ENCODE measurements at places on chromosomes 1 and 21. TPM values are rescaled to one million over a fixed set of nuclear protein-coding genes. Genes with fewer than 3 reads are reported as not detected.

Gene S100A16
- 14.9 TPM for total RNA-seq

Gene CYP4Z1
- total RNA-seq, result not detected

Gene FMO1
- total RNA-seq, result not detected

Gene SYCP1
- total RNA-seq, result 0.44 TPM

Gene JAM2
- 7.0 TPM for total RNA-seq

Gene TSPEAR
- 0.58 TPM for total RNA-seq

Gene TINAGL1
- total RNA-seq, result 11.2 TPM

Gene CDA
- 3.3 TPM for total RNA-seq

DNA sequence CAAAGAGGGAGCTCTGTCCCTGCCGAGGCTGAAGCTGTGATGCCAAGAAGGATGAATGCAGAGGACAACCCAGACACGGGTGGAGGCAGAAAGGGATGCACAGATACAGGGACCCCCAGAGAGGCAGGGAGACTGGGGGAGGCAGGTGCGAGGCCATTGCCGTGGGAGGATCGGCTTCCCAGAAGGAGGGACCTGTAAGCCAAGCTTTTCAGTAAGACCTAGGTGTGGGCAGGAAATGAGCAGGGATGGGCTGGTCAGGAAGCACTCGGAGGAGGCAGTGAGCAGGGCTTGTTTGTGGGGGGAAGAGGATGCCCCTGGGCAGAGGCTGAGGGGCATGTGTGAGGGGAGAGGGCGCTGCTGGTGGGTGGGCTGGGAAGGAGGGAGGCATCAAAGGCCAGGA, 67.7 kb upstream of the WNT4 start:
- no peaks in the 10 kb centered on the region for H3K36me3 ChIP-seq
- H3K27me3 ChIP-seq, result peaks cover 22% of the 10 kb centered on the region
- H3K4me1 ChIP-seq, result peaks cover 29% of the 10 kb centered on the region
- no peak for DNase-seq

DNA sequence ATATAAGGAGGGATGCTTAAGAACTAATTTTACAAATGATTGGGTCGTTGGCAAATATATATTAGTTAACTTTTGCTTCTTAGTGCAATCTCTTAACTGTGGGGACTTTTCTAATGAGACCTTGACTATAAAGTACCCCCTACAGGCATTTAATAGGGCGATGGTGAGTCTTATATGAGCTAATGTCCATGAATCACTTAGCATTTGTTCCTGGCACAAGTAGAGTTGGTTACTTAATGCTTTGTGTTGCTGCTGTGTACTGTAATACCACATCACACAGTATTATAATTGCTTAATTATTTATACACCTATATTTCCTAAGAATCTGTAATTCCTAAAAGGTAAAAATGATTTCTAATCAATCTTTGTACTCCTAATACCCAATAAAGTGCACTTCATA, 25.3 kb upstream of the TMCO1 start:
- no peaks in the 10 kb centered on the region for H3K36me3 ChIP-seq
- no peaks in the 10 kb centered on the region for H3K27me3 ChIP-seq
- H3K4me3 ChIP-seq, result no peak overlapping the region
- no peak overlapping the region for H3K27ac ChIP-seq

- H3K4me3 ChIP-seq, result no peak overlapping the region
- DNase-seq, result no peak
- no peak overlapping the region for H3K27ac ChIP-seq
- no peaks in the 10 kb centered on the region for H3K36me3 ChIP-seq
Measured at GRCh38 chr1:192797891-192798290, 10.9 kb upstream of the RGS2 start.

- peaks cover 9% of the 10 kb centered on the region for H3K4me1 ChIP-seq
- DNase-seq, result no peak
- no peak overlapping the region for H3K27ac ChIP-seq
- peaks cover 2% of the 10 kb centered on the region for H3K27me3 ChIP-seq
- H3K36me3 ChIP-seq, result no peaks in the 10 kb centered on the region
Measured at GRCh38 chr1:225876900-225877510, 5.2 kb downstream of the TMEM63A start.

GRCh38 chr1:21251773-21252471, 38.3 kb downstream of the ECE1 start:
- no peak overlapping the region for H3K4me3 ChIP-seq
- DNase-seq, result no peak
- H3K27me3 ChIP-seq, result no peaks in the 10 kb centered on the region

- H3K36me3 ChIP-seq, result no peaks in the 10 kb centered on the region
- DNase-seq, result peak; percentile 53
- H3K27me3 ChIP-seq, result no peaks in the 10 kb centered on the region
- H3K4me3 ChIP-seq, result no peak overlapping the region
- H3K4me1 ChIP-seq, result peaks cover 6% of the 10 kb centered on the region
Measured at GRCh38 chr1:53376742-53377437, 49.0 kb upstream of the LRP8 start.

DNA sequence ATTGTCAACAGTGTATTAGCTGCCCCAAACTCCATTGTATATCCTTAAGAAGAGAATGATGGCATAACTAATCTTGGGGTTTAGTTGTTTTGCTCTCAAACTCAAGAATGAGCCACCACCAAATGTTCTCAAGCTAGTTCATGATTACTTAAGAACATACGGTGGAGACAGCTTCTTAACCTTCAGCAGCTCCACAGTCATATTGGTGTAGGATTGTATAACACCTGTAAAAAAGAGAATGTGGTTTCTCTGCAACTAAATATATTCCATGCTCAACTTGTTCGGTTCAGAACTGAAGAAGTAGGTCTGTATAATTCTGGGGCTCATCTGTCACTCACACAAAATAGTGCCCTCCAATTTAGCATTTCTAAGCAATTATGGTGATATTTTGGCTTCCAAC, 177.9 kb upstream of the DUSP10 start:
- H3K27ac ChIP-seq, result no peak overlapping the region
- H3K27me3 ChIP-seq, result no peaks in the 10 kb centered on the region
- no peaks in the 10 kb centered on the region for H3K36me3 ChIP-seq
- H3K4me3 ChIP-seq, result no peak overlapping the region
- no peak for DNase-seq

GRCh38 chr21:36725793-36726386, 27.0 kb downstream of the SIM2 start:
- no peak overlapping the region for H3K4me3 ChIP-seq
- H3K27me3 ChIP-seq, result no peaks in the 10 kb centered on the region
- no peaks in the 10 kb centered on the region for H3K4me1 ChIP-seq
- H3K36me3 ChIP-seq, result no peaks in the 10 kb centered on the region
- DNase-seq, result no peak
- no peak overlapping the region for H3K27ac ChIP-seq

DNA sequence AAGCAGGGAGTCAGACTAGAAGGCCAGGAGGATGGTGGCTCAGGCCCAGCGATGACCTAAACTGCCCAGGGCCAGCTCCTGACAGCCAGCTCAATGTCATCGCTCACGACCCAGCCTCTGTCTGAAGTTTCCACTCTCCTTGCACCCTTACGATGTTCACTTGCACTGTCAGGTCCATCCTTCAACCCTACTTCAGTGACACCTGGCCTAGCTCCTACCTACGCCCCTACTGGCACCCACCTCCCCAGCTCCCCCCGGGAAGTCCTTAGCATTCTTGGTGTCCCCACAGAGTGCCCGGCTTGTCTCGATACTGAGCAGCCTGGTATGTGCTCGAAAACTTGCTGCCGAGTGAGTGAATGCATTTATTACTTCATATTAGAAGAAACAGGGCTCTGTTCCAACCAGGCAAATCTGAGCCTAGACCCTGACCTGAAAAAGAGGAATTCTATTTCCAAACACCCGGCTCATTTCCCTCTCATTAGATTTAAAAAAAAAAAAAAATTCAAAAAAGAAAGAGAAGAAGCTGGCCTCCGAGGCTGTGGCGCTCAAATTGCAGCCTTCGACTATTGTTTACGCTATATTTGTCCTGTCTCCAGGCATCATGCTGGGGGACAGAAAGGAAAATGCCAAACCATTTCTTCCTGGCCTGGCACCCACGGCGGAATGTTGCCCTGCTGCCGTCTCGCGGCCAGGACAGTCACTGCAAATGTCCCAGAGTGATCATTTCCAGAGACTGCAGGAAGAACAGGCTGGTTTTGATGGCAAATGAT, 29.8 kb upstream of the LRRC38 start:
- no peak overlapping the region for H3K4me3 ChIP-seq
- DNase-seq, result no peak
- H3K27ac ChIP-seq, result no peak overlapping the region
- no peaks in the 10 kb centered on the region for H3K4me1 ChIP-seq

DNA sequence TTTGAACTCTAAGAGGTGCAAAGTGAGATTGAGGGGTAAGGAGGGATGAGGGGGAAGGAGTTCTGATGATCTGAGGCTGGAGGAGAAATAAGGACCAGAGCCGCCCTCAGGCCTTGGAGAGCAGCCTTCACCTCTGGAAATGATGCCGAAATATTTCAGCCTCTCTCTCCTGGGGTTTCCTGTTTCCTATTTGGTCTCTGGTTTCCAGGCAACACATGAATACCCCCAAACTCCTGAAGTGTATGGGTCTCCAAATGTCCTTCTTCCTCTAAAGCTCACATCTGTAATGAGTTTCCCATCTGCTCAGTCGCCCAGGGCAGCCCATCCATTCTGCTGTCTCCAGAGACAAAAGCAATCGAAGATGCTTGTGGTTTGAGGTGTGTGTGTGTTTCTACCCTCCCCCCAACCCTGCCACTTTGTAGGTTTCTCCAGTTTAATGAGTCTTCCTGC, 52.0 kb upstream of the FAM20B start:
- H3K4me3 ChIP-seq, result no peak overlapping the region
- no peaks in the 10 kb centered on the region for H3K36me3 ChIP-seq
- no peak overlapping the region for H3K27ac ChIP-seq
- DNase-seq, result no peak

DNA sequence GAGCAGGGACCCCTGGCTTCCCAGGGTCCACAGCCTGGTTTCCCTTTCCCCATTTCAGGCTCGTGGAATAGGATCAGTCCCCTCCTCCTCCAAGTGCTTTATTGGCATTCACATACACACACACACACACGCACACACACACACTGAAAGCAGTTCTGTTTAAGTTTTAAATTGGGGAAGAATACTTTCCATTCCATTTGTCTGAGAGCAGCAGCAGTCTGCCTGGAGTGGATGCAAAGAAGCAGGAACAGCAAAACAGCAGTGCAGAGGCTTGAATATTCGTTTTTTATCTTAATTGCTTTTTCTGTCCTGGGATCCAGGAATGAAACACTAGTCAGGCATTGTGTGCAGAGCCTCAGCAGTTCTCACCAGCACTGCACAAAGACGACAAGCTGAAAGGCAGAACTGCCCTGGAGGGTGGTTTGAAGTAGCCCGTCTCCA, 7.1 kb downstream of the CYB561D1 start:
- H3K4me3 ChIP-seq, result no peak overlapping the region
- H3K27ac ChIP-seq, result no peak overlapping the region
- DNase-seq, result no peak
- no peaks in the 10 kb centered on the region for H3K27me3 ChIP-seq
- H3K36me3 ChIP-seq, result no peaks in the 10 kb centered on the region

- no peak overlapping the region for H3K27ac ChIP-seq
- peaks cover 4% of the 10 kb centered on the region for H3K4me1 ChIP-seq
- no peaks in the 10 kb centered on the region for H3K27me3 ChIP-seq
- no peak for DNase-seq
- H3K4me3 ChIP-seq, result no peak overlapping the region
Measured at GRCh38 chr21:43367859-43368258, 59.1 kb downstream of the SIK1 start.

- no peaks in the 10 kb centered on the region for H3K27me3 ChIP-seq
- no peaks in the 10 kb centered on the region for H3K4me1 ChIP-seq
- no peak overlapping the region for H3K4me3 ChIP-seq
- H3K36me3 ChIP-seq, result no peaks in the 10 kb centered on the region
Measured at GRCh38 chr1:117795190-117795589, 134.2 kb downstream of the GDAP2 start.

GRCh38 chr1:200410566-200410878, 686 bp upstream of the ZNF281 start:
- no peaks in the 10 kb centered on the region for H3K27me3 ChIP-seq
- H3K36me3 ChIP-seq, result peaks cover 8% of the 10 kb centered on the region
- no peak for DNase-seq
- H3K4me1 ChIP-seq, result peaks cover 2% of the 10 kb centered on the region
- peak overlapping the region; percentile 36 for H3K4me3 ChIP-seq

DNA sequence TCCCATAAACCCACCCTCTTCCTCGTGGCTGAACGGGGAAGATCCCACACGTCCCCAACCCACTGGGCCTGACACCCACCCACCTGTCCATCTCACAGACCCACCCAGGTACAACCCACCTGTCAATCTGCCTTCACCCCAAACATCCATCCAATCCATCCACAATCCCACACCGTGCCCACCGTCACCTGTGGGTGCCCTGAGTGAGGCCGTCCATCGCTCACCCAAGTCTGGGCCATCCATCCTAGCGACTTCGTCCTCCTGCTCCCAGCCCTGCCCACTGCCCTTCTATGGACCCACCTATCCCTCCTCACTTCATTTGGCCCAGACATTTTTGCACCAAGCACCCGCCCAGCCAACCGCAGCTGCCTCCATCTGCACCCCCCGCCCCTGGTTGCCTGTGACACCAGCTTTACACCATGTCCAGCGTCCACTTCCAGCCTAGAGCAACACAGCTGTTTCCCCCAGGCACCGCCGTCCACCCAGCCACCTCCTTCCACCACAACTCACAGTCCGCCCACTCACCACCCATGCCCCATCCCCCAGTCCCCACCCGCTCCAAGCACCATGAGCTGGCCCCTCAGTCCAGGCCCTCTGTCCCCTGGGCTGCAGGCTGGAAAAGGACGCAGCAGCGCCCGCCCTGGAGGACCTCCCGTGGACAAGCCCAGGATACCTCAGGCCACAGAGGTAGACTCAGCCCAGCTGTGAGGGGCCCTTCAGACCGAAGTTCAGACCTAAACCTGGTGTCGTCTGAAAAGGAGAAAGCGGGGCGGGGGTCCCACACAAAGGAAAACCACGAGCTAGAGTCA, 7.7 kb downstream of the TTLL10 start:
- peaks cover 7% of the 10 kb centered on the region for H3K4me1 ChIP-seq
- no peaks in the 10 kb centered on the region for H3K27me3 ChIP-seq

DNA sequence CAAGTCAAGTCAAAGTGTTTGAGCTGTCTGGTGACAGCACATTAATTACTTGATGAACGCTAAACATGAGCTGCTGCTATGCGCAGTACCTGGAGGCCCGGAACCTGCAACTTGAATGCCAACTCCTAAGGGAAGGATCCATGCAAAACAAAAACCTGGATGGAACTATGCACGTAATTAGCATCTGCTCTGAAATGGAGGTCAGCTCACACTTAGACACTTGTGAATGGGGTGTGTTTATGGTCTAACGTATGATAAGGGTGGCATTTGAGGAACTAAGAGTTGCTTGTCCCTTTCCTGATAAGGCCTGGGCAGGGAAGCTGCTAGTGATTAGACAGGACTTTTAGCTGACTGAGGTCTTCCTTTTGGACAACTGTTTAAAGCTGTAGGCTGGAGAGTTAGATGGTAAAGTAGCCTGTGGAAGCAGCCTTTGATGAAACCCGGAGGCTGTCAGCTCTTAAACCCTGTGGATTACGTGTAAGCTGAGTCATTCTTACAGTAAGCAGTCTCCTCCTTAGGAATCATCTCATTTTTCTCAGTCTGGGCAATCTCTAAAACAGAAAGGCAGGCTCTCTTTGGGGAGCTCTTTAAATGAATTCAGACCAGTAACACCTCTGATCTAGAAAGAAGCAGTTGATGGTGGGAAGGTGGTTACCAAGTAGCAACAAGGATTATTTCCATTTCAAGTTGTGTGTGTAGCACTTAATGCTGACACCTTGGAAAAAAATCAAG, 6.8 kb downstream of the TENT5C start:
- no peaks in the 10 kb centered on the region for H3K27me3 ChIP-seq
- H3K4me1 ChIP-seq, result peaks cover 7% of the 10 kb centered on the region
- no peak for DNase-seq
- no peak overlapping the region for H3K4me3 ChIP-seq
- H3K27ac ChIP-seq, result no peak overlapping the region

GRCh38 chr1:215273838-215274516, 191.4 kb downstream of the KCNK2 start:
- H3K4me1 ChIP-seq, result peaks cover 2% of the 10 kb centered on the region
- H3K4me3 ChIP-seq, result no peak overlapping the region
- no peak overlapping the region for H3K27ac ChIP-seq
- no peaks in the 10 kb centered on the region for H3K27me3 ChIP-seq
- no peaks in the 10 kb centered on the region for H3K36me3 ChIP-seq

All from H1 (cell line).